ENCODE measurements at places on chromosomes 11 and 22.

DNA sequence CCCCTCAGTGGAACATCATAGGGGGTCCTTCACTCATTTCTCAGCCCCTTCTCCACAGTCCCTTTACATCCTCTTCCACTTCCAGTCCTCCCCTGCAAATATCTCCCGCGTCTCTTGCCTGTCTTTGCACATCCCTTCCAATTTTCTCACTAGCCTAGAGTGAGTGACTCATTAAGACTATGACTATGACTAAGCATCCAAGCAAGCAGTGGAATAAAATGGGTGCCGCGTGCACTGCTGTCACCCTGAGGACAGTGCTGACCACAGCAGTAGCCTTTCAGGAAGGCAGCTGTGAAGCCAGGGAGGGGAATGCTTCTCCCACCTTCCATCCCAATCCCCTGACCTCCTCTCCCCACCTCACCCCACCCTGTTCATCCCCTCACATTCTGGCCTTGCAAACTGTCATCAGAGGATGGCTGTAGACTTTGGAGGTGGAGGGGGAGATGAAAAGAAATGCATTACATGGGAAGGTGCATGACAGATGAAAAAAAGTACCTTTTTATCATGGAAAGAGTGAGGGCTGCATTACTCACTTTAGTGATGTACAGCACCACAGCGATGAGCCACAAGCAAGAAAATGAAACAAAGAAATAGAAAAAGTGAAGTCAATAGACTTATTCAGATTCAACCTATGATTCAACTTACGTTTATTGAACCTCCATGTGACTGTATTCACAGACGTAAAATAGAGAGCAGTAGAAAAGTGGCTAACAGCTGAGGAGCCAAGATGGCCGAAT lies 948.2 kb downstream of the NTM start:
- DNase-seq: no peak

DNA sequence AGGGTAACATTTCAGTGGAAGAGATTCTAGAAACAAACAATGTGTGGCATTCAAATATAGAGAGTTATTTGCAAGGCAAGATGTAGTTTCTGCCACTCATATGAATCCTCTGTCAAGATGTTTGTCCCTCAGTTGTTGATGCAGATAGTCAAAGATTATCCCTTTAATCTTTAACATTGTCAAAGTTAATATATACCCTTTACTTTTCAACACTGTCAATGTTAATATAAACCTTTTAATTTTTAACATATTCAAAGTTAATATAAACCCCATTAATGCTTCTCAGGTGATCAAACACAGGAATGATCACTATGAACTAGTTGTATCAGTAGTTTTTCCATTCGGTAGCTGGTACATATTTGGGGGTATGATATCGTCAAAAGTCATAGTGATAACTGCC lies 51.9 kb upstream of the PICALM start:
- no peak for DNase-seq

DNA sequence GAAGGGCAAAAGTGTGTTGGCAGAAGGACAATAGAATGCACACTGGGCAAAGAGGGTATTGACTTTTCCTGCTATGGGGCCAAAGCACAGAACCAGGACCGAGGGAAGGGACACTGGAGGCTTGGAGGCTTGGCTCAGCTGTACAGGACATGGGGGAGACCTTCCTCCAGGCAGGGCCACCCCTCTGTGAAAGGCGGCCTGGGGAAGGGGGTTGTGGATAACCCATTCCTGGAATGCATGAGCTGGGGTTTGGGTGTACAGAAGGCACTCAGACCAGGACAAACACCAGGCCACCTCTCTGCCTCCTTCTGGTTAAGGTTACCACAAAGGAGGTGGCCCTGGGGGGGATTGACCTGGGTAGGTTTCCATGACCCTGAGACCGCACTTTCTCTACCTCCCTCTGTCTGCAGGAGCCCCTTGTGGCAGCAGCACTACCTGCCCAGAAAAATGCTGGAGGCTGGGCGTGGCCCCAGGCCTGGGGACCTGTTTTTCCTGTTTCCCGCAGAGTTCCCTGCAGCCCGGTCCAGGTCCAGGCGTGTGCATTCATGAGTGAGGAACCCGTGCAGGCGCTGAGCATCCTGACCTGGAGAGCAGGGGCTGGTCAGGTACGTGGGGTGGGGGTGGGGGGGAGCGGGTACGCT lies 9.6 kb downstream of the P2RY2 start:
- no peak for DNase-seq

DNA sequence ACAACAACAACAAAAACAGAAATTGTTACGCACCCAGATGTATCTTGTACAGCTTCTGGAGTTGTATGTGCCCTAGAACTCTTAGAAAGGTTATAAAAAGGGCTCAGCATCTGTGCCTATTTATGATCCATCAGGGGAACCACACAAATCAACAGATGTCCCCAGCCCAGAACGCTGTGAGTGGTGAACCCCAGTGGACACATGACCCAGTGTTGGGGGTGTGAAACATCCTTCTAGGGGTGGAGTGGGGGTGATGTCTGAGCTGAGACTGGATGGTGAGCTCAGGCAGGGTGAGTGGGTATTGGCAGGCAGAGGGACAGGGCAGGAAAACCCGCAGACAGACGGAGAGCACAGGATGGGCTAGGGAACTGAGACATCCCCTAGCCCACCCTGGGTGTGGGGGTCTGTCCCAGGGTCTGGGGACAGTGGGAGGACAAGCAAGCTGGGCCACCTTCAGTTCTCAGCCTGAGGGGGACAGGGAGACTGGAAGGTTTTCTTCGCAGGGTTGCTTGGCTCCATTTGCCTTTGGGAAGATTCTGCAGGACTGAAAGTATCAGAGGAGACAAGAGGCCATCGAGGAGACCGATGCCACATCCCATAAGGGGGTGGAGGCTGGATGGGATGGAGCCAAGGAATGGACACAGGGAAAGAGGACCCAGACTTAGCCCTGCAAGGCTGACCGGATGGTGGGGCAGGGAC lies 5.8 kb upstream of the EMID1 start:
- DNase-seq: no peak

- peak; percentile 88 for DNase-seq
These were observed 19.2 kb upstream of the TALDO1 start for GRCh38 chr11:727859-728748.

- DNase-seq: no peak
These were observed 57.7 kb downstream of the FLRT1 start for GRCh38 chr11:64093233-64094039.

- DNase-seq: no peak
These were observed 62.6 kb downstream of the FDX1 start for GRCh38 chr11:110492321-110492685.

DNA sequence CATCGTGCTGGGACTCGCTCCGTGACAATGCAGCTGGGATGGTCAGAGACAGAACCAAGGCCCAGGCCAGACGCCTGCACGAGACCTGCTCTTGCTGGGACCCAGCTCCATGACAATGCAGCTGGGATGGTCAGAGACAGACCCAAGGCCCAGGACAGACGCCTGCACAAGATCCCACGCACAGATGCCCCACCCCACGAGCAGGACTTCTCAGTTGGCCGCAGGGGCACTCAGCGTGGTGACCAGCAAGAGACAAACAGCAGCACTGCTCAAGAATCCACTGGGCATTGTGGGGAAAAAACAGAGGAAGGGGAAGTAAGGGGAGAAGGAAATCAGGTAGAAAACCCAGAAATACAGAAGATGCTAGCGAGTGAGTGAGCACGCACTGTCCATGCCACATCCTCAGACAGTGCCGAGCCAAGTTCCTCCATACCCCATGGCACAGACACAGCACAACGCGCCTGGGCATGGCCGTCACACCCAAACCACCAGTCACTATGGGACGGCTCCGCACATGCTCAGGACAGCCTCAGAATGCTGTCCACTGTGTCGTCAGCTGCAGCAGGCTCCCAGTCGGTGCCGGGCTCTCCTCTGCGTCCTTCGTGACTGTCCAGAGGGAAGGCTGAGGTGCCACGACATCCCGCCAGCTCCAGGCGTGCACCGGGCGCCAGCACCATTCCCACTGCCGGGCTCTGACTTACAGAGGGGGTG lies 44.5 kb downstream of the BRD1 start:
- no peak for DNase-seq

DNA sequence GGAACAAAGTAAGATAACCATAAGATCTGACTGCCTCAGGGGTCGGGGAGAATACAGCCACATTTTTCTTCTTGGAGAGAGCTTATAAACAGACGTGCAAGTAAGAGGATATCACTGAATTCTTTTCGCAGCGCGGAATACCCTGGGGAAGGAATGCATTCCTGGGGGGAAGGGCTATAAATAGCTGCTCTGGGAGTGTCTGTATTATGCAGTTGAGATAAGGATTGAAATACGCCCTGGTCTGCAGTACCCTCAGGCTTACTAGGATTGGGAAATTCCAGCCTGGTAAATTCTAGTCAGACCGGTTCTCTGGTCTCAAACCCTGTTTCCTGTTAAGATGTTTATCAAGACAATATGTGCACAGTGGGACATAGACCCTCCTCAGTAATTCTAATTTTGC lies 1491.7 kb upstream of the RAG2 start:
- DNase-seq: peak; percentile 63

DNA sequence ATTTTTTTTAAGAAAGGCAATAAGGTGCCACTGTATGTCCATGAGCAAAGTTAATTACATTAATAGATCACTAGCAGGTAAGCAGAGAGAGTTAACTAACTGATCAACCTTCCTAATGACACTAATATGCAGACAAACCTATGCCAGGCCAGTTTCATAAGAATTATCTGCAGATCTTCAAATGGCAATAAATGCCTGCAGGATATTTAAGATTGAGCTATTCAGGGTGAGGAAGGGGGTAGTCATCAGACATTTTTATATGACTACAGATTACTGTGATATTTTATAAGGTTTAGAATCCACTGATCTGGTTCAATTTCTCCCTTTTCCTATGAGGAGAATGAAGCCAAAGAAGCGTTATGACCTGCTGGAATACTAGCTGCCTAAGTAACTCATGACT lies 30.2 kb downstream of the CARD18 start:
- no peak for DNase-seq

DNA sequence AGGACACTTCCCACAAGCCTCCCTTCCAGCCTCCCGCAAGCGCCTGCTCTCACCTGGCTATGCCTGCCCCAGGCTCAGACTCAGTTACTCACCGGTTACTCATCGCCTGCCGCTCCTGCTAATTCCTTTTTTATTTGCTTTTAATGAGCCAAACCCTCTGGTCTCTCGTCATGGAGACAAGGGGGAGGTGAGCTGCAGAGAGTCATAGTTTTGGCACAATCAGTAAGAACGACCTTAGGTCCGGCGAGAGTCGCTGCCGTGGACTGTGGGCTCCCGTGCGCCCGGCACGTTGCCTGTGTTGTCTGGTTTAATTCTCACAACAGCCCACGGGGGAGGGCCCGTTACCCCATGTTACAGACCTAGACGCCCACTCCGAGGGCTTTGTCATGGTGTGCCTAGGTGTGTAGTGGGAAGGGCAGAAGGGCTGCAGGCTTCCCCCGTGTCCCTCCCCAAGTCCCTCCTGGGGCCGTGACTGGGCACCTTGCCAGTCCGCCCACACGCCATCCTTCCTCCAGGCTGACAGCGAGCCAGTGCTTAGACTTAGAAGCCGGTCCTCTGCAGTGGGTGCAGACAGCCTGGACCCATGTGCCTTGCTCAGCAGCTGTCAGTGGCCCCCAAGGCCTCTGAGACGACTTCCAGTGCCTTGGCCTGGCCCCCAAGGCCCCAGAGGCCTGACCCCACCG lies 42.2 kb downstream of the WNT7B start:
- peak; percentile 83 for DNase-seq

DNA sequence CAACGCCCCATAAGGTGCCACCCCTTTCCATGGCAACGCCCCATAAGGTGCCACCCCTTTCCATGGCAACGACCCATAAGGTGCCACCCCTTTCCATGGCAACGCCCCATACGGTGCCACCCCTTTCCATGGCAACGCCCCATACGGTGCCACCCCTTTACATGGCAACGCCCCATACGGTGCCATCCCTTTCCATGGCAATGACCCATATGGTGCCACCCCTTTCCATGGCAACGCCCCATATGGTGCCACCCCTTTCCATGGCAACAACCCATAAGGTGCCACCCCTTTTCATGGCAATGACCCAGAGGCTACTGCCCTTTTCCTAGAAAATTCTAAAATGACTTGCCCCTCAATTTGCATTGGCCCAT lies 72.1 kb downstream of the BRD1 start:
- DNase-seq: no peak

DNA sequence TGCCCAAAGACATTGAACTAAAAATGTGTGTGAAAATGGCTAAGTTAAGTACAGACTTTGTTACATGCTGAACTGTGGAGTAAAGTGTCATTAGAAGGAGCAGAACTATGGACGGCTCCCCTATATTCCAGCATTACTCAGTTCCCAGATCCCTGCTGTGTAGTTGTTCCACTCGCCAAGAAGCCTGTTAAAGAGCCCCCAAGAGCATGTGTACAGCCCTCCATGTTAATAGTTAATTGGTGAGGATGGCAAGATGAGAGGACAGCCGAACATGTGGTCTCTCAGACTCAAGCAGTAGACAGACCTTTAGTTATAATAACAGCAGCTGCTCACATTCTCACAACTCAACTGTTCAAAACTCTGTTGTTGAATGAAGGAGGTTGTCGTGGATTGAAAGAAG lies 127.4 kb downstream of the ELP4 start:
- no peak for DNase-seq

DNA sequence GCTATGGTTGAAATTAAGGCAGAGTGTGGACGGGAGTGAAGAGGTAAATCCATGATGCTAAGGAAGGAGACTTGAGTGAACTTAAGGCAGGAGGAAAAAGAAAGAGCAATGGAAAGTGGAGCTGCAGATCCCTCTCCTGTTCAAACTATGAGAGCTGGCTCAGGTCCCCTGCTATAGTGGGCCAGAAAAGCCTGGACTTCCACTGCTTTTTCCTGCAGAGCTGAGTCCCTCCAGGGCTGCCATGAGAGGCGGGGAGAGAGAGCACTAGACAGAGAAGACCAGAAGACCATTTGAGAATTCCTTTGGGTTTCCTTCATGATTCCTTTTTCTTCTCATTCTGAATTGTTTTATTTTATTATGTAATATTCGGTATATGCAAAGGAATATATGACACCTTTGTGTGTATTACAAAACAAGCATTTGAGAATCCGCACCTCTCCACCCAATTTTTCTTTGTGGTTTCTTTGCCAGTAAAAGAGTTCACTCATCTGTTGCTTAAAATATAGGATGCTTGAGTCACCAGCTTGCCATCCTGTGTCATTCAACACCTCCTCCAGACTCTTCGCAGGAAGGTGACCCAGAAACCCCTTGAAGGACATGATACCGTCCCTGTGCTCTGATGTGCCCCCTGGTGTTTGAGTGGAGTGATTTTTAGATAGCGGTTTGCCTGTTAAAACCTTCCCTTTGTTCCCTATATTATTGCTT lies 24.4 kb downstream of the SREBF2 start:
- DNase-seq: no peak

GRCh38 chr11:108967571-108967970 lies 302.7 kb downstream of the DDX10 start:
- DNase-seq: no peak

DNA sequence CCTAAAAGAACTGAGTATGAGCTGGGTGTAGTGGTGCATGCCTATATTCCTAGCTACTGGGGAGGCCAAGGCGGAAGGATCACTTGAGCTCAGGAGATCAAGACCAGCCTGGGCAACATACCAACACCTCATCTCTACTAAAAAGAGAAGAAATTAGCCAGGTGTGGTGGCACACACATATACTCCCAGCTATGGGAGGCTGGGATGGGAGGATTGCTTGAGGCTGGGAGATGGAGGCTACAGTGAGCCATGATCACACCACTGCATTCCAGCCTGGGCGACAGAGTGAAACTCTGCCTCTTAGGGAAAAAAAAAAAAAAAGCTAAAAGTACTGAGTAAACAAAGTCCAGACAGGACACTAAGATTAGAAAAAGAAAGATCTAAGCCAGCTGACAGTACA lies 3.5 kb upstream of the HTR3B start:
- DNase-seq: no peak
